ENCODE measurements at places on chromosomes 12 and 14.

- no peak for DNase-seq
Measured at GRCh38 chr12:129704232-129704830, 199.5 kb downstream of the TMEM132D start.

GRCh38 chr12:89899651-89900050 lies 191.0 kb upstream of the ATP2B1 start:
- no peak for DNase-seq

DNA sequence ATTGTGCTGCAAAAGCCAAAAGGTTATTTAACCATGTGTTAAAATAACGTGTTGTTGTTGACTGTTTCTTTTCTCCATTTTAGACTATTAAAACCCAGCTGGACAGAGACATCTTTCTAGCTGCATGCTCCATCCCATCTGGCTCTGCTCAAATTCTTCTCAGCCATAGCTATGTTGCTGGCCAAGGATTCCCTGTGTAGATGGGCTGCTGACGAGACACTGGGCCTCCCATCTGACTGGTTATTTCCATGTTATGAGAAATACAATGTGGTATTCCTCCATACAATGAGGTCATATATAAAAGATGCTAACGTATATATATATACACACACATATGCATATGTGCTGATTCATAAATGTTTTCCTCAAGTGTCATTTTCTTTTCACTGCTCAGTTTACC lies 30.1 kb downstream of the MED13L start:
- no peak for DNase-seq

GRCh38 chr14:101200650-101201516 lies 297.4 kb upstream of the RTL1 start:
- no peak for DNase-seq

DNA sequence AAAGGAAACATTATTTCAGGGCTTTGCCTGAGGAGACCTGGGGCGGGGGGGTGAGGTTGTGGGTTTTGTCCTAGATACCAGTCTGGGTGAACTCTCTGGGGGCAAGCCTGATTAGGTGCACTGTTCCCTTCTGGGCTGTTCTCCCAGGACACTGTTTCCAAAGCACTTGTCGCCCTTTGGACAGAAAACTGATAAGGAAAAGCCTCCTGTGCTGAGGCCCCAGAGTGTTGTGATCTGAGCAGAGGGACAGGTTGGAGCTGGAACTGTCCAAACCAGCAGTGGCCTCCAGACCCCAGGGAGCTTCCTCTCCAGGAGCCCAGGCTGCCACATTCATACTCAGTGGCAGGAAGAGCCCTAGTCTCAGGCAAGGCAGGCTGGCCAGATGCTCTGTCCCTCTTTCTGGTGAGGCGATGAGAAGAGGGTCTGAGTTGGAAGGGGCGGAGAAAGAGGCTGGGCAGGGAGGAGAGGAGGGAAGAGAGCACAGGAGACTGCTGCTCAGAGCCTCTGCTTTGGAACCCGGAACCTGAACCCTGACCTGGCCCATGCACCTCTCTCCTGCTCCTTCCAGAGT lies 1.9 kb downstream of the GALNT16 start:
- no peak for DNase-seq

DNA sequence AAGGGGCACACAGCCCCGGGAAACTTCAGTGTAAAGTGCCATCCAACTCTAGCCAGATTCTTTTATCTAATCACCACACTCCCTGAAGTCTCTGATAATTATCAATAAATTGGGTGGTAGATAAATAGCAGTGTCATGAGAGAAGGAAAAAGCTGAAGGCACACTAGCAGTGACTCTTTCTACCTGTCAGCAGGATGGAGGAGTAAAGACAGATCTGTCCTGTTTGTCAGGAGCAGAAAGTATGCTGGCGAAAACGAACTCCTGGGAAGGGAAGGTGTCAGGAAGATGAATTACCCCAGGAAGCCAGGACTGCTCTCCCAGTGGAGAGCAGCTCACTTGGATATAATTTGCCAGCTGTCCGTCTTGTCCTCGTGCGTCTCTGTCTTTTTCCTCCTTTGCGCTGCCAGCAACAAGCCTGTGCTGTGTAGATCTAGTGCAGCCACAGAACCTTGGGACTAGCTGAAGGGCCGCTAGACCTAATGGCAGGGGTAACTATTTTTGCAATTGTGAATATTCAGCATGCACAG lies 981.9 kb downstream of the DIO2 start:
- DNase-seq: no peak

GRCh38 chr12:123532808-123533649 lies 490 bp downstream of the RILPL1 start:
- no peak for DNase-seq

GRCh38 chr12:94973221-94973620 lies 30.3 kb downstream of the NDUFA12 start:
- peak; percentile 28 for DNase-seq

- no peak for DNase-seq
Measured at GRCh38 chr12:101995684-101996083, 66.1 kb downstream of the WASHC3 start.

GRCh38 chr12:108750526-108750925 lies 19.2 kb upstream of the CORO1C start:
- DNase-seq: no peak

DNA sequence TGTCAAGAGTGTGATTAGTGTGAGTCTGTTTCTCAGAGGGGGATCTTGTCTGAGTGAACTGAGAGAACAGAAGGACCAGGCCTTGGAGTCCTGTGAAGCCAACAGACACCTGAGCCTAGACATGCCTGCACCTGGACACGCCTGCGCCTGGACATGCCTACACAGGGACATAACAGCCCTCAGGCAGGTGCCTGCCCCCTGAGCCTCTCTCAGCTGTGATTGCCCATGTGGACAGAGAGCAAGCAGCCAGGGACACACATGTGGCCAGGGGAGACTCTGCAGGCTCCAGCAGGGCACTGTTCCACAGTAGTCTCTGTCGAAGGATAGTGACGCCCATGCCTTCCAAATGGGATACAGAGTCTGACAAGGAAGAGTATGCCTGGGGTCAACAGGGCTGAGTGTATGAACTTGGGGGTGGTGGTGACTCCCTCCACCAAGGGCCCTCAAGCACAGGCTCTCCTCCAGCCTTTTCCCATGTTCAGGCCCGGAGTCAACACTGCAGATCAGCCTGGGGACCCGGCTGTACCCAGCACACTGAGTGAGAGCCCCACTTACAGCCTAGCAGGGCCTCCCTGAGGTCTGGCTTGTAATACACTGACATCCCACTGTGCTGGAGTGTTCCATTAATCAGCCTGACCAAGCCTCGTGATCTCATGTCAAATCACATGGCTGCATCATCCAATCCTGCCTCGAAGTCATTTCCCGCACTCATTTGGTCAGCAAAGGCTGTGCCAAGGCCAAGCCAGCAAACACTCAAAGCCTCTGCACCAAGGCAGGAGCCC lies 173.0 kb downstream of the CALM1 start:
- no peak for DNase-seq

DNA sequence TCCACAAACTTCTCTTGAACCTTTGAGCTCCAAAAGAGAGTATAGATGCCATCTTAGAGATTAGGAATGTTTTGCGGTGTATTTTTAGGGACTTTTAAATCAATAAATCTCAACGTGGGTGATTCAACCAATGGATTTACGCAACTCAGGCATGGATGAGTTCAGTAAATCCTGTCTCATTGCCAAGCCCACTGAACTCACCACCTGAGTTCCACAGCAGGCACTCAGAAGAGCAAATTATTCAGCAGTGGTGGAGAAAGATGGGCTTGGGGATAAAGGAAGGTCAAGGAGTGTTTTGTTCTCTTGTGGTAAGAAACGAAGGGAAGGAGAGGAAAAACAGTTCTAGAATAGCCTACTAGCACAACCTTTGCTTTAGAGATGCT lies 68.7 kb upstream of the HMGA2 start:
- DNase-seq: no peak

DNA sequence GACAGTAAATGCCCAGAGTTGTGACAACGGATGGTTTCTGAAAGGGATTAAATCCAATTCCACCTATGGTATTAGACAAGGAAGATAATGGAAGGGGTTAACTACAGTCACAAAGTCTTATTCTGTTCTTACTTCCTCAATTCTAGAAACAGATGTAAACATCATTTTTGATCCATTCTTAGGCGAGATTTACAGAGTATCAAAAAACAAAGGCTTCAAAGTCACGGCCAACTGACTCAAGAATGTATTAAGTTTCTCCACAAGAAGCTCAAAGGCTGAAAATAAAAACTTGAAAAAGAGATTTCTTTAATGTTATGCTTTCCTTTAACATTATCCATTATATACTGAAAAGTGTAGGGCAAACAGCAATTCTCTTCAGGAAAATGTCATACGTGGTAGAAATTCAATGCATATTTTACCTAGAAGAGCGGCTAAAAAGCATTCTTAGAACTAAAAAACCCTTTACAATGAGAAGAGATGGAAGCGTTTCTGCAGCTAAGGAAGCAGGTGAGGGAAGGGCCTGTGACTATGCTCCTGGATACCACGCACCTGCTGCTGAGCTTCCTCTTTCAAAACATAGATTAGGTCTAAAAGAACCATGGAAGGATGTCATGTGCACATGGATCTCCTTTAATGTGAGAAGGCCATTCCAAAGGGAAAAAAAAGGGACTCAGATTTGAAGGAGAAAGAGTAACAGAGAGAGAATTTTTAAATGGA lies 185.8 kb downstream of the STXBP6 start:
- DNase-seq: no peak

- no peak for DNase-seq
Measured at GRCh38 chr14:91143862-91144261, 30.0 kb downstream of the DGLUCY start.

- no peak for DNase-seq
Measured at GRCh38 chr14:104559028-104559803, 20.3 kb upstream of the C14orf180 start.

- peak; percentile 24 for DNase-seq
Measured at GRCh38 chr14:73173092-73173735, 36.9 kb downstream of the PSEN1 start.

DNA sequence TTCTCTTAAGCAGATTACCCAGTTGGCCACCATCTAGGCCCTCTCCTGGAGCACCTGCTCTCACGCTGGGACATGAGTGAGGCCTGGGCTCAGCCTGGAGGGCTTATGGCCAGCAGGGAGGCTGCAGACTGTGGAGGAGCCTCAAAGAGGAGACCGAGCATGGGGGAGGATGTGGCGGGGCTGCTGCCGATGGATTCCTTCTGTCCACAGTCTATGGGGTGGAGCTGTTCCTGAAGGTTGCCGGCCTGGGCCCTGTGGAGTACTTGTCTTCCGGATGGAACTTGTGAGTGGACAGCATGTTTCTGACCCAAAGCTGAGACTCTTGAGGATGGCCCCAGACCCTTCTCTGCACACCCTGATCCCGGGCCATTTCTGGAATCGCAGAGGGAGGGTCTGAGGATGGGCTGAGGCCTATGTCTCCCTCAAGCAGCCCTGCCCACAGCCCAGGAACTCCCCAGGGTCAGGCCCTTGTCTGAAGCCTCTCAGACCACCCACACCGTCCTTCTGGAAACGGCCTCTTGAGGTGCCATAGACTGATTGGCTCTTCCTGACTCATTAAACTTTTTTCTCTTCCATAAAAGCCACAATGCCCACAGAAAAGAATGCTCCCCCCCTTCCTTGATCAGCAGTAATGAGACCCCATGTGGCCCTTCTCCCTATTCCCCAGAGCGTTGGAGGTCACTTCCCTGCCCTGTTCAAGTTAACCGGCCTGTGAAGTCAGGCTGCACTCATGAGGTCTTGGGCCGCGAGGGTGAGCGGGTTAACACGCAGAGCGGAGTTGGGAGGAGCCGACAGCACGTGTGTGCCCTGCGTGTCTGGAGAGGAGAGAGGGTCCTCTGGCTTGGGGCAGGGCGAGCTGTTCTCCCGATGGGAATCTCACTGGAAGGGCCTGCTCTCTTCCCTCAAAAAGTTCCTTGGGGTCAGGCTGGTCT lies 49.0 kb downstream of the SLC8B1 start:
- no peak for DNase-seq

GRCh38 chr14:70585231-70585630 lies 15.2 kb downstream of the MED6 start:
- no peak for DNase-seq

GRCh38 chr12:106978035-106978800 lies 8.7 kb downstream of the MTERF2 start:
- DNase-seq: no peak

DNA sequence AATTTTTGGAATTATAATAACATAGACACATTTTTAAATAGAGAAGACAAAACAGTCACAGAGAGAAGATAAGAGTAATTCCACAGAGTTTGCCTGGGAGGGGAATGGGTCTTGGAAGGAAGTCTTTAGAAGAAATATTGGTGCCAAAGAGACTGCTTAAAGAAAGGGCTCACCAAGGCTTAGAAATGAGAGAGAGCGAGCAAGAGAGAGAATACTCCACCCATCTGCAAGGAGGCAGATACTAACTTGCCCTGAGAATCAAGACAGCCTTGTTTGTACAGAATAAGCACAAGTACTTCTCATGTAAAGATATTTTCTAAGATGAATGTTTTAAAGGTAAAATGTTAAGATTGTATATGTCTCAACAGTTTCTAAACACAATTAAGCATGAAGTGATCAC lies 165.5 kb downstream of the SLC38A4 start:
- DNase-seq: no peak

- no peak for DNase-seq
Measured at GRCh38 chr14:31937730-31938346, 139.3 kb upstream of the ARHGAP5 start.

- DNase-seq: peak; percentile 91
Measured at GRCh38 chr14:71651228-71651627, 281.0 kb upstream of the RGS6 start.

- no peak for DNase-seq
Measured at GRCh38 chr12:67540920-67541624, 107.5 kb upstream of the DYRK2 start.

DNA sequence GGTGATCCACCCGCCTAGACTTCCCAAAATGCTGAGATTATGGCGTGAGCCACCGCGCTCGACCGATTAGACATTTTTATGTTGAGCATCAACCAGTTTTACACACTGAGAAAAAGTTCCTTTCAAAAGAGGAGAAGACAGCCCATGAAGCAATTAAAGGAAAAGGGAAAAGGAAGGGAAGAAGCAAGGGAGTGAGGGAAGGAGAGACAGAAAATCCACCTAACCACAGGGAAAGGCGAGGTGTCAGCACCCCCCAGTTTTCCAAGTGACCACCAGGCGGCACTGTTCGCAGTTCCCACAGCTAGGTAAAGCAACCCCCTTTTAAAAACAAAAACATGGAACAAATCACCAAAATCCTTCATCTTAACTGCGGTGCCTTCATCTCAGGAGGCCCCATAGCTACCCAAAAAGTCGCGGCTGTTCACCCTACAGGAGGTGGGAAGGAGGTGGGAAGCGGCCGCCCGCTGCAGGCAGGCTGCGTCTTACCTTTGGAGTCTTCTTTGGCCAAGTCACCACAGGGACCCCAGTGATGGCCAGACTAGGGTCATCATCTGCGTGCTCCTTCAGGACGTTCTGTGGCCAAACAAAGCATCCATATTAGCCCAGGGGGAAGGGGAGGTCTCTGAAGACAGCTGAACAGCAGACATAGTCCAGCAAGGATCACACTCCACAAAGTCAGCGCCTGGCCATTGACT lies 86.6 kb downstream of the KDM2B start:
- DNase-seq: no peak

- DNase-seq: peak; percentile 82
Measured at GRCh38 chr14:72682188-72682587, 211.7 kb downstream of the DPF3 start.
